Activated CD4-positive, CD25-positive, alpha-beta regulatory T cell (primary cell): ENCODE measurements at places on chromosomes 7 and 10.

- DNase-seq: no peak
Measured at GRCh38 chr7:134669388-134669787, 22.7 kb downstream of the BPGM start.

DNA sequence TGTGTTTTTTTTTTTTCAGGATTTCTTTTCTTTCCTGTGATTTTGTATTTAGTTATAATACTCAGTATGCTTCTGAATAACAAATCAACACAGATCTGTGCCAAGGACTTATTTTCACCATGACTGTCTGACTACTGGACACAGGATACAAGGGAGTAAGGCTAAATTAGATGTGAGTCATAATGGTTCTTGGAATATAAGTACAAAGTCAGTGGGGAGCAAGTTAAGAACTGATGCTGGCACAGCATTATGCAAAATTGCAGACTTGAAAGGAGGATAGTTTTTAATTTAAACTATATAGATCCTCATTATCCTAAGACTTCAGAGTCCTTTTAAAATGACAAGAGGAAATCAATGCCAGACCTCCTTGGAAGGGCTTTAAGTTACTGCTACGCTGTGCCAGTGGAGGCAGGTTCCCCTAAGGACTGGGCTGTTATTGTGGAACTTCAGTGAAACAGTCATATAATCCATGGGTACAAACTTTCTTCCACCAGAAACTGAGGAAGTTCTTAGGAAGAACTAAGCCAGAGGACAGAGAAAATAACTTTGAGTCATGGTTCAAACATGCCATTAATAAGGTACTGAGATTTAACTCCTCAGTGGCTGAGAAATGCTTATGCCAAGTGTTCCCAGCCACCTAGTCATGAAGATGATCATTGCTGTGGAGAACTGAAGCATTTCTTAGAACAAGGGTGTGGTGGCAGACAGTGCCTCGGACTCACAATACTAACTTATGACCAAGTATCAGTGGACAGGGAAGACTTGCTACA lies 531.2 kb downstream of the HTR7 start:
- no peak for DNase-seq

- DNase-seq: no peak
Measured at GRCh38 chr7:129252128-129252527, 27.3 kb downstream of the AHCYL2 start.

- no peak for DNase-seq
Measured at GRCh38 chr10:111018021-111018420, 58.8 kb upstream of the ADRA2A start.

DNA sequence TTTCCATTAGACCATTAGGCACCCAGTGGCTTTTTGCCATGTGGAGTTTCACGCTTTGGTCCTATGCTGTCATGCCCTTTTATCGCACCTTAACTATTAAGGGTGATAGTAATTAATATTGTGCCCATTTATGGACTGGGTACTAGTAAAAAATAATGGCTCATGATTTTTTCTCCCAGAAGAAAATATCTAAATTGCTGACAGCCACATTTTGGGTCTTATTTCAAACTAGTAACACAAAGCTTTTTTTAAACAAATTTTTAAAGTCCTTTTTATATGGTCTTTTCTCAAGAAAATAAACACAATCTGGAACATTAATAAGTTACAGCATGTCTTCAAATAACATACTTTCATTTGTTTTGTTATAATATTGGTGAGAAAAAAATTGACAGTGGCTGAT lies 179.7 kb downstream of the ANKRD7 start:
- DNase-seq: no peak

GRCh38 chr7:6423942-6424701 lies 23.6 kb downstream of the DAGLB start:
- no peak for DNase-seq

DNA sequence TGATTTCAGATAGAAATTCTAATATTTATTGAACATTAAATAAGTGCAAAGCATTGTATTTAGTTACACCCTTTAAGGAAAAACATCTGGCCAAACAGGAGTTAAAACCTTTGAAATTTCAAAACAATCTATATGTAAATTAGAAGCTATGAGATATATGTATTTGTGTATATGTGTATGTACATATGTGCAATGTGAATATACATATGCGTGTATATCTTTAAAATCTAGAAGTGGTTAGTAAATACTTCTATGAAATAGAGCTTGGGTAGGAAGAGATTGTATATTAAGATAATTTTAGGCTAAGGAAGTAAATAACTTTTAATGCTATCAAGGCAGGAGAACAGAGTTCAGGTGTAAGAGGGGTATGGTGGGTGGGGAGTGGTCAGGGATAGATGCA lies 9.3 kb downstream of the WEE2 start:
- no peak for DNase-seq

GRCh38 chr7:123604739-123605138 lies 3.1 kb downstream of the ASB15 start:
- no peak for DNase-seq

- DNase-seq: no peak
Measured at GRCh38 chr10:110649347-110650264, 5.5 kb downstream of the RBM20 start.

- no peak for DNase-seq
Measured at GRCh38 chr7:102432442-102433218, 745 bp upstream of the ORAI2 start.

DNA sequence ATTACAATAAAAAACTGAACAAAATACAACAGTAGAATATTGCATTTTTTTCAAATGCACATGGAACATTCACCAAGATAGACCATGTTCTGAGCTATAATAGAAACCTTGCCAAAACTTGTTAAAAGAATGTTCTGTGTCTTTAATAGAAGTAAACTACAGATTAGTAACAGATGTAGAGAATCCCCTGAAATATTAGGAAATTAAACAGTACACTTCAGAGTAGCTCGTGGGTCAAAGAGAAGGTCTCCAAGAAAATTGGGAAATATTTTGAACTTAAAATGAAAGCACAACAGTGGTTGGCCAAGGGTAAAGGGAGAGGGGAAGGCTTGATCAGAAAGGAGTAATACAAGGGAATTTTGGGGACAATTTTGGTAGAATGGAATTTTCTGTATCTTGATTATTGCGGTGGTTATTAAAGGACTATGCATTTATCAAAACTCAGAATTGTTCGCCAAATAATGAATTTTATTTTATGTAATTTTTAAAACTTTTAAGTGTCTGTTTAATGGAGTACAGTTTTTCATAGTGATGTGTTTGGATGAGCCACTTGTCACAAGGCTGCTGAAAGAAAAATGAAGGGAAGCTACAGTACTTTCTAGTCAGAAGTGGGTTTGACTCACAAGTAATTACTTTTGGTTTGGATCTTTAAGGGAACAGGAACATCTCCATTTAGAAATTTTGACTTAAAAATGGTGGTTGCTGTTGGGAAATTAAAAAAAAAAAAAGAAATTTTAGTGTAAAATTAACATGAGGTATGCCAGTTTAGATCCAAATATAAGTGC lies 10.2 kb downstream of the PLEKHA8 start:
- no peak for DNase-seq

DNA sequence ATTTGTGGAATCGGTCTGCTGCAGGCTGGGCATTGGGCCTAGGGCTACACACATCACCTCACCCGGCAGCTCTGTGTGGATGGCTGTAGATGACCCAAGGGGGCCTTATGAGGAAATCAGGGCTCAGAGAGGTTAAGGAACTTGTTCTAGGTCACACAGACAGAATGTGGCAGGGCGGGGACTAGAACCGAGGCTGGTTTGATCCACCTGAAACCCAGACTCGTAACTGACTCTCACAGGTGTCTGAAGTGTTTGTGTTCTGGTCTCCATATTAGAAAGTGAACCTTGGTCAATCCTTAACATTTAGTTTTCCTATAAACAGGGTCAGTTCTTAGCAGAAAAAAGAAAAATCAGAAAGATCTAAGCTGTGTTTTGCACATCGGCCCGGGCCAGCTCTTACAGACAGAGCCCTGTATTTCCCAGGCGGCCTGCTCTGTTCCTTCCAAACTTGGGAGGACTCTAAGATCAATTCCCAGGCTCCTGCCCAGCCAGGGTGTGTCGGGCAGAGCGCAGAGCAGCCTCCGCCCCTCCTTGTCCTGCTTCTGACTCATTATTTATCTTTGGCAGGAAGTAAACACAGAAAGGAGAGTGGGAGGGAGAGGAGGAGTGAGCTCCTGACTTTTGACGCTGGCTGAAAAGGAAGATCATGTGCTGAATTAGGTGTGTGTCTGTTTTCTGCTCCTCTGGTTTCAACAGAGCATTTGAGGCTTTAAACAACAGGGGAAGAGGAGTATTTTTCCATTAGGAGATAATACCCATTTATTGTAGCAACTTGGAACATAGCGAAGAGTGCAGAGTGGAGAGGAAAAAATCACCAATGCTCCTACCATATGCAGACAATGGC lies 74.1 kb downstream of the TACC2 start:
- DNase-seq: no peak

GRCh38 chr10:8416760-8417159 lies 362.3 kb downstream of the GATA3 start:
- DNase-seq: no peak

DNA sequence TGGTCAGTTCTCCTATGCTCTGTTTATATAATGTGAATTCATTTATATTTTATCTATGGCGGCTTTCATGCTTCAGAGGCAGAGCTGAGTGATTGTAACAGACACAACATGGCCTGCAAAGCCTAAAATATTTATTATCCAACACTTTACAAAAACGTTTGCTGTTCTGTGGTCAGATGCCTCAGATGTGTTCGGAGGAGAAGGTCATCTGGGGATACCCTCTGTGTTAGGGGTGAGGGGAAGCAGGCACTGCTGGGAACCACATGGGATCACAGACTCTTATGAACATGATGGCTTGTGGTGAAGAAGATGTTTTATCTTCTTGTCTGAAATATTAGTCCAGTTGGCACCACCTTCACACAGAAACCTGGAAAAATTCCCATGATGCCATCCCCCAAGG lies 203.4 kb downstream of the PHTF2 start:
- DNase-seq: no peak

- DNase-seq: peak; percentile 4
Measured at GRCh38 chr7:130242198-130243014, 24.3 kb upstream of the CPA2 start.

DNA sequence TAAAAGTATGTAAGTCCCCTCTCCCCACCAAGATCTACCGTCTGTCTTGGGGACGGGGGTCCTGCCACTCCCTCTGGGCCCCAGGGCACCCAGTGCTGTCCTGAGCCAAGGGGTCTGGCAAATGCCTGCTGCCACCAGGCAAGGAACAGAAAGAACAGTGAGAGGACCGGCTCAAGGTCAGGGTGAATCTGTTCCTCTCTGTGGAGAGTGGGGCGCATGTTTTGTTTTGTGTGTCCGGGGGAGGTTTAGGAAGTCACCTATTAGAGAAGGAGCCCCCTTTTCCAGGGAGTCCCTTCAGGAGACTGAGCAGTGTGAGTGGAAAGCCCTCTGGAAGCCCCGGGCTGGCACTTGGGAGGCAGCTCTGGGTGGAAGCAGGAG lies 158.5 kb upstream of the RHEB start:
- DNase-seq: no peak

- DNase-seq: no peak
Measured at GRCh38 chr7:131329176-131329570, 1.5 kb downstream of the MKLN1 start.

DNA sequence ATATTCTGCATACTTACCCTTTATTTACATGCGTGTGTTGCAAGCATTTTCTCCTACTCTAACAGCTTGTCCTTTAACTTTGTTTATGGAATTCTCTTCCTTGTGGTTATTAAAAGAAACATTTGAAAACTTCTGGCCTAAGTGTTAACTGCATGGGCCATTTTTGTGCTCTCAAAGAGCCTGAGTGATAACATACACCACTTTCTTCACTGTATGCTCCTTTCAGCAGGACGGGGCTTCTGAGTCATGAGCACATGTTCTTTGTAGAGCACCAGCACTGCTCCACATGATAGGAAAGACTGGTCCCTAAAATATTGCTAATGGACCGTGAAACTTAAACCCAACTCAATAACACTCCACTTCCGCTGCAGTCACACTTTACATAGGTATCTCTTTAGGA lies 1093.6 kb upstream of the GHITM start:
- DNase-seq: no peak

DNA sequence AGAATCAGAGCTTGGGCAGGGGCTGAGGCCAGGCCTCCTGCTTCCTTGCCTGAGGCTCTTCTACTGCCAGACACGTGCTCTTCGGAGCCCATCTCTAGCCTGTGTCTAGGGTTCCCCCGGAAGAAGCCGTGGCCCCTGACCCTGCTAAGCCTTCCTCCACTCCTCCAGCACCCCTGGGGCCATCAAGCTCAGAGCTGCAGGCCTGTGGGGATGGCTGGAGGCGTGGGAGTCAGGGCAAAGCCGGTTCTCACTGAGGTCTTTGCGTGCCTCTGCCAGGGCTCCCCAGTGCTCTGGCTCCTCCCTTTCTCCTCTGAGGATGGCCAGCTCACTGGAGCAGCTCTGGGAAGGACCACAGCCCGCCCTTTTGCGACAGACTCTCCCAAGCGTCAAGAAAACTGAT lies 34.4 kb downstream of the GHRHR start:
- DNase-seq: no peak

DNA sequence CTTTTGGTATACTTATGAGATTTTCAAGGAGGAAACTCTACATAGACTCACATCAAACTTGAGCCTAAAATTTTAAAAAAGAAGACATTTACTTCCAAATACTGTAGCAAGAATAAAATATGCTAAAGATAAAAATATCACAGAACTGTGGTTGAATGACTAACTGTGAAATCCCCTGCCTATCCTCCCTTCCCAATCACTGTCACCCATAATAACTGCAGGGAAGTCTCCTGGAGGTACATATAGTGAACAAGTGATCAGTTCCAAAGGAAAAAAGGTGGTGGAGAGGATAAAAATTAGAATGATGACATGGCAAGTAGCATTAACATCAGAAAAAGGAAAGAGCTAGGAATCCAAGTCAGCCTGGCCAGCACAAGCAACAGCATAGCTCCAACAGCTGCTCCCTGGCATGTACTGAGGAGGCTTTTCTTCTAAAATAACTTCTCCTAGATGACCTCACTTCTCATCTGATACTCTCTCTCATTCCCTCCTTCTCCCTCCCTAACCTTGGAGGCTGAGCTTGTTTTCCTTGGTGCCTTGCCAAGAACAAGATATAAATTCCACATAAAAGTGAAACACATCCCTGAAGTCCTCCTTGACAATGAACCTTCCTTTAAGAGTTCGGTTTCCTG lies 124.0 kb downstream of the IQUB start:
- DNase-seq: no peak

DNA sequence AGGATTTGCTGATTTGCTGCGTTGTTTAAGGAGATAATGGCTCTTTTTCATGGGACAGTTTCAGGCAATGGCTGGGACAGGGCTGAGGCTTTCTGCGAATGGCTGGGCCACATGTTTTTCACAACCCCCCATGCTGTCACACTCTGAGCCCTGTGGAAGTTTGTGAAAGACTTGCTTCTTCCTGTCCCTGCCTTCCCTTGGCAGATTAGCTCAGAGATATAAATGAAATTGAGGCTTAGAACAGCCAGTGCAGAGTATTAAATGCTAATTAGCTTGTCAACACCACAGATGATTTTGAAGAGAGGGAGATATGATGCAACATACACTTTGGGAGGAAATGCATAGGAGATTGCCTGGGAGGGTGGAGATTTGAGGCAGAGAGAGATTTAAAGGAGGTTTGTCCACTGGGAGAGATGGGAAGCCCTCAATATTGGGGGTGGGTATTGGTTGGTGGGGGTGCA lies 232.0 kb downstream of the SH2D4B start:
- DNase-seq: no peak

GRCh38 chr7:92747041-92747835 lies 89.1 kb downstream of the CDK6 start:
- DNase-seq: no peak

- DNase-seq: no peak
Measured at GRCh38 chr7:17787257-17787656, 153.0 kb downstream of the SNX13 start.

GRCh38 chr10:36116731-36117130 lies 474.6 kb upstream of the FZD8 start:
- no peak for DNase-seq
